ENCODE measurements at places on chromosomes 1 and 21. TPM values are rescaled to one million over a fixed set of nuclear protein-coding genes. Genes with fewer than 3 reads are reported as not detected.

The PRKAA2 gene
- total RNA-seq, result 81.1 TPM

The OLFML3 gene
- 80.7 TPM for total RNA-seq

The AMY1A gene
- not detected for total RNA-seq

The KAZN gene
- 12.3 TPM for total RNA-seq

The SPRR1A gene
- not detected for total RNA-seq

The TLR5 gene
- total RNA-seq, result 5.9 TPM

The IVL gene
- total RNA-seq, result 7.7 TPM

The MROH7 gene
- 4.2 TPM for total RNA-seq

The OR2L8 gene
- not detected for total RNA-seq

The CLDN8 gene
- total RNA-seq, result 4.0 TPM

The PNRC2 gene
- 155 TPM for total RNA-seq

The TCHHL1 gene
- total RNA-seq, result not detected

The LAPTM5 gene
- total RNA-seq, result 7.6 TPM

The ANKRD34A gene
- total RNA-seq, result 0.51 TPM

The DYRK3 gene
- total RNA-seq, result 8.0 TPM

The PRR9 gene
- total RNA-seq, result not detected

The YOD1 gene
- 14.2 TPM for total RNA-seq

All from tongue (tissue), 3 donors.